Stimulated activated CD8-positive, alpha-beta memory T cell treated with anti-CD3 and anti-CD28 coated beads, Interleukin-15, amount 100 ng/mL, for 1 hour (primary cell): ENCODE measurements at places on chromosomes 7 and 10.

DNA sequence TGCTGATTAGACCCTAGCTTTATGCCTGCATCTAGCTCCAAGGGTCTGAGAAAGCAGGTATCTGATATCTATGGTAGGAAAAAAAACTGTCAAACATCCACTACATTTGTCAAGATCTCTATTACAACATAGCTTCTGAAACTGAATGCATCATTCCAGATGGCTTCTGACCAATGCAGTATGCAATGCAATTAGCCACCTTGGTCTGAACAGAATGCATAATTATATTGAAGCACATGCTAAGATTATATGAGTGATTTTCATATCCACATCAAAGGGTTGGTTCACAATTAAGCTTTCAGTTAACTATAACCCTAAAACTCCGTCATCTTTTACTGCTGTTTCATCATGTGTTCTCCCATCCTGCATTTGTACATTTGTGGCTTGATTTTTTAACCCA is 271.4 kb downstream of the POLR1F start:
- no peak for DNase-seq

DNA sequence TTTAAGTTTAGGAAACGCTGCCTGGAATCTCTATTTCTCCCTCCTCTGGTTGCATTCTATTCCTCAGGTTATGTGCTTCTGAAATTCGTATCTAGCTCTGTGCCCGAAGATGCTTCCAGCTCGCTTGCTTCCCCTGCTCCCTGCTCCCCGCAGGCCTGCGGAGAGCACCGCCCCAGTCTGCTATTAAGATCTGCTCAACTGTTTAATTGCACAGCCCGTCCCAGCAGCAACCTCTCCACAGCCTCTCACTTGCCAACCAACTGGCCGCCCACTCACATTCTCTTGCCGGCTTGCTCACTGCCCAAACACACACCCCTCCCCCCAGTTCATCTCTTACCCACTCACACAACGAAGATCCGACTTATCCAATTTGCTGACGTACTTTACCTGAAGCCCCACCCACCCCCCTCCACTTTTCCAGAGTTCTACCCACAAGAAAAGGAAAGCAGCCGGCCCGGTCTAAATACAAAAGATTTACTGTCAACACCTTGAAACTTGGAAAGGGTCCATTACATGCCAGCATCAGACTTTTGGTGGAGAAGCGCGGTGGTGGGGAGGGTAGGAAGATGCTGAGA is 167.3 kb upstream of the KLF14 start:
- no peak for DNase-seq

DNA sequence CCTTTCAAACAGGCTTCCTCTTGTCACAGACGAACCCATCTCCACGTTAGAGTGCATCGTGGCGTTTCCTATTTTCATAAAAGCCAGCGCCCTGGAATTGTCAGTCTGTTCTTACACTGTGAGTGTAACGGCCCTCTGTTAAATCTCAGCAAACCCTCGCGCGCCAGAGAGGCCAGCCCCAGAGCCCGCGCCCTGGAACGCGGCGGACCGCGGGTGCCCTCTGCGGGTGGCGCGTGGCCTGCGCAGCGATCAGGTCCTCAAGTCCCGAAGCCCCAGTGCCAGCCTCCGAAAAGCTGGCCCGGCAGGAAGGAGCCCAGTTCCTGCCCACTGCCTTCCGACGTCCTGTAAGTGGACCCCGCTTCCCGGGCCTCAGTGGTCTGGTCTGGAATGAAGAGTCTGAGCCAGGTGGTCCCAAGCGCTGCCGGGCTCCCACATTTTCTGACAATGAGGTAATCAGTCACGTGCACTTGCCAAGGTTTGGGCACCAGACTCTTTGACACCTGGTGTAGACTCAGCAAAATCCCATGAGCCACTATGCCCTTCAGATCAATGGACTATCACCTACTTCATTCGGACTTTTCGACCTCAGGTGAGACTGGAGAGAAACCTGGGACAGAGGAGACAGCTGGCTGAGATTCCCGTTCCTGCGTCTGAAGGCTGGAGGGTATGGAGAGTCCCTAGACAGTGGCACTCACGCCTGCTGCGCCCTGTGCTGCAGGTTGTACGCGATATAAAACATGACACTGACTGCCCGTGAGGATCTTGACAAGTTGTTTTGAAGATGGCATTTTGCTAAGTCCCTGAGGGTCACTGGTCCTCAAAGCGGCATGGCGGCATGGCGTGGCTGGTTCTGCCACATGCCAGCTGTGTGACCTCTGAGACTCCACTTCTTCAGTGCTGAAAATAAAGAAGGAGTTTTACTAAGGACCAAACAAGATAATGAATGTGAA is 109.4 kb upstream of the LANCL2 start:
- DNase-seq = peak; percentile 38

GRCh38 chr7:136976504-136977251 is 108.2 kb downstream of the CHRM2 start:
- DNase-seq = no peak
